ENCODE measurements at places on chromosomes 2 and 18.
A peak's percentile ranks its signal among the peaks of the same experiment; 100 is the strongest.

DNA sequence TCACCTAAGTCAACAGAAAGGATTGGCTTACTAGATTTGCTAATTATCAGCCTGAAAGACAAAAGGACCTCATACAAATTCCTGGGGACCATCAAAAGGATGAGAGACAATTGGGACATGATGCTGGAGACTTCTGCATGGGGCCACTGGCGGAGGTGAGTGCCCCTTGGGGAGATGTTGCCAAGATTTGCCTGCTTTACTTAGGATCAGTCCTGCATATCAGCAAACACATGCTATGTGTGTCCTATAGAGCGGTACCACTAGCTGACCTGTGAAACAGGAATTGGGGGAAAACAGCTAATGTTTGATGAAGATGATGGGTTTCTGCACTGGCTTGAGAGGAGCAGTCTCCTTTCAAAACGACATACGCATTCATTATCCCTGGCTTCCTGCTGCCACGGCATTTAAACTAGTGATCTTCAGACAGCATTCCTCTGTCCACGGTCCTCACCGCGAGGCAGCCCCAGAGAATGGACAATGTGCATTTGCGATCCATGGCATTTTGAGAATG lies 104.2 kb downstream of the TGIF1 start:
- no peak for DNase-seq

DNA sequence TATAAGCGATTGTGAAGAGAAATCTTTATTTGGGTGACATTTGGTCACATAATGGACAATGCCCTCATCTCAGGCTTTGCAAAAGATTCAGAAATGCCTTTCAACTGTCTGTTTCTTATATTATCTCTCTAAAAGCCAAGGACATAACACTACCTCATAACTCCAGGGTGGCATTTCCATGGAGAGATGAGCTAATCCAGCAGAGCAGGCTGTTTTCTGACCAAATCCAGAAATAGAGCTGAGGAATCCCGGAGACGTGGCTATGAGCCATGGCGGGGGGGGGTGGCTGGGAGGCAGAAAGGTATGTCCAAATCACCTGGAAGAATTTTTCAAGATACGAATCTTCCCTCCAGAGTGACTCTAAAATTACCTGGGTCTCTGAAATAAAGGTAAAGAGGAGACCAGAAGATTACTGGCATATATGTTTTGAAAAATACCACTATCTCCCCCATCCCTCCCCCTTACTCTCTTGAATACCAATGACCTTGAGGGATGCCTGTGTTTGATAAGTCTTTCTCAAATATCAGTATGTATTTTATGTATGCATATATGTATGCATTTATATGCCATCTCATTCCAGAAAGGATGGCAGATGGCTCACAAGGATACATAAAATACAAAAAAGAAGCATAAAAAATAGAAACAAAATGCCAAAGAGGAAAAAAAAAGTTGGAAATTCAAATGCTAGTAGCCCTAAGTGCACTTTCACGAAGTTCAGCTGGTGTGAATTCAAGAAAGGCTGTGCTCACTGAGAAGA lies 296.0 kb upstream of the MGAT5 start:
- DNase-seq, result no peak

- DNase-seq, result no peak
Observed at GRCh38 chr18:80170395-80171053, 61.5 kb downstream of the ADNP2 start.

- DNase-seq, result no peak
Observed at GRCh38 chr18:56197241-56197859, 441.0 kb downstream of the TXNL1 start.

DNA sequence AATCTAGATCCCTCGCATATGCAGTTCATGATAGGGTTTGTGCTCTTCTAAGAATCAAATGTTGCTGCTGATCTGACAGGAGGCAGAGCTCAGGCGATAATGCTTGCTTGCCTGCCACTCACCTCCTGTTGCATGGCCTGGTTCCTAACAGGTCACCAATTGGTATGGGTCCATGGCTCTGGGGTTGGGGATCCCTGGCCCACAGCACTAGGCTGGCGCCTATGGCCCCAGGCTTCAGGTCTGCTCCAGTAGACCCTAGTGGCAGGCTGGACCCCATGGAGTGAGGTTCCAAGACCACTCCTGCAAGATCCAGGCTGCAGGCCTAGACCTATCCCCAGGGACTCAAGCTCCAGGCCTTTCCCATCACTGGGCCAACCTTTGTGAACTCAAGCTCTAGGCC lies 102.3 kb downstream of the SPHKAP start:
- no peak for DNase-seq

DNA sequence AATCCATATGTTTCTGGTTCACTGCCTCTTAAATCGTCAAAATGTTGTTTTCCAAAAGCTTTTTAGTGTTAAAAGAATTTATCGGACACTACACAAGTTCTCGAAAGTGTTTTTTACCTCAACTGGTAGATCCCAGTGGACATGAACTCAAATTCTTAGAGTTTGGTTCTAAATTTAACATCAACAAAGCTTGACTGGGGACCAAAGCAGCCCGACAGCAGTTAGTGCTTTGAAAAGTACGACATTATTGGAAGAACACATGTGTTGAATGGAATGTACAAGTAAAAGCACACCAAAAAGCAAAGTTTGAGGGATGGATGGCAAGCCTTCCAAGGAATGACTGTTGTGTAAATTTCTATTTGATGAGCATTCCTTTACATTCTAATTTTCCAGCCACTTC lies 803.9 kb upstream of the POU3F3 start:
- DNase-seq, result no peak

DNA sequence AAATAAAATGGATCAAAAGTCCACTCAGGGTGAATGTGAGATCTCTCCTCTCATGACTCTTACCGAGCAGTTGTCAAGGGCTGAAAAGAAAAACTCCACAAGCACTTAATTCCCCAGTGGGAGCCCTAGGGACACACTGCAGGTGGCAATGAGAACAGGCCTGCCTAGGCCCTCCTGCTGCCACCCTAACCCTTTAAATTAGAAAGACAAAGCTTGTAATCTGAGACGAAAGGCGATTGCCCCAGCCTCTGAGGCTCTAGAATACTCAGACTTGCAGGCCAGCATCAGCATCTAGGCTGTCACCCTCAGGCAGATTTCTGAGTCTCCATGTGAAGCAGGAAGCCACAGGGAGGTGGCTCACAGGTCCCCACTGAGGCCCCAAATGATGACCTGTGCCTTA lies 457.0 kb upstream of the MYT1L start:
- no peak for DNase-seq

GRCh38 chr2:8239531-8240088 lies 442.2 kb upstream of the ID2 start:
- no peak for DNase-seq

DNA sequence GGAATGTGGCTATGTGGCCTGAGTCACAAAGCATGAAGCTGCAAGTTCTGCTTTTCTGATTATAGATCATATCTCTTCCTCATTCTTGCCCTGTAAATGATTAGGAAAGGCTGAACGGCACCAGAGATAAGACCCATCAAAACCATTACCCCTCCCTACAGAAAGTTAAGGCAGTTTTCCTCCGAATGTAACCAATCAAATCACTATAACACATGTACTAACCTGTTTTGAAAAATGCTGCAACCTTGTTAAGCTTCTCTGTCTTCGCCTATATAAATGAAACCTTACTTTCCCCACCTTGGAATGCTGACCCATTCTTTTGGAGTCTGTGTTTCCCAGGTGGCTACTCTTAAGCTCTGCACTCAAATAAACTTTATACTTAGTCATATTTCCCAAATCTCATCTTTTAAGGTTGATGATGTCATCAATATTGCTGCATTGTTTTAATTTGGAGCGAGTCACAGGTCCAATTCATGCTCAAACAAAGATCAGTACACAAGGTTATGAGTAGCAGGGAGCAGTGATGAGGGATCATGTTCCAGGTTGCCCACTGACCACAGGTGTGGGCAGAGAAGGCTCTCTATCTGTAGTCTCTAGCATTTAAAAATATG lies 662.3 kb downstream of the IRS1 start:
- no peak for DNase-seq

- no peak for DNase-seq
Observed at GRCh38 chr2:222452422-222452950, 28.1 kb downstream of the SGPP2 start.

DNA sequence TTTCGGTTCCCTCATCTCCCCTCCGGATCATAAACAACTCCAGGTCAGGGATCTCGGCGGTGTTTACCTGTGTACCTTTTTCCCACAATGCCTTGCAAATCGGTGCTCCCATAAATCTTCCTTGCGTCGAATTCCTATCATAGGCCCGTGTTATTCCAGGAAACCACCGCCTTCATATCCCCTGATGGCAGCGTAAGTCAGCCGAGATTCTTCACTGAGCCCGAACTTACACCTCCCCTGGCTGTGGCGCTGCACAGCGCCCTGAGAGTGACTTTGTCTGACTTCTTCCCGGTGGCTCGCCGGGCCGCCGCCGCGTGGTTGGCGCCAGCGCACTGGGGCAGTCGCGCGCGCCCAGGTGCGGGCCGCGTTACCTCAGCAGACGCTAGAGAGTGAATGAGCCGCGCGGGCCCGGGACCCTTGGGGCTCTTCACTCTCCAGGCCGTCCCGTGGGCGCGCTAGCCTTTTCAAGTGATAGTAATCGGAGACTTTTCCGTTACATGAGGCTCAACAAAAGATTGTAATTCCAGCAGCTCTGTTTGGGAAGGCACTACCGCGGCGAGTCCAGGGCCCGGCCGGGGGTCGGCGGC lies 101.6 kb downstream of the SPTBN1 start:
- no peak for DNase-seq

- DNase-seq, result no peak
Observed at GRCh38 chr2:128380061-128380889, 61.6 kb upstream of the HS6ST1 start.

DNA sequence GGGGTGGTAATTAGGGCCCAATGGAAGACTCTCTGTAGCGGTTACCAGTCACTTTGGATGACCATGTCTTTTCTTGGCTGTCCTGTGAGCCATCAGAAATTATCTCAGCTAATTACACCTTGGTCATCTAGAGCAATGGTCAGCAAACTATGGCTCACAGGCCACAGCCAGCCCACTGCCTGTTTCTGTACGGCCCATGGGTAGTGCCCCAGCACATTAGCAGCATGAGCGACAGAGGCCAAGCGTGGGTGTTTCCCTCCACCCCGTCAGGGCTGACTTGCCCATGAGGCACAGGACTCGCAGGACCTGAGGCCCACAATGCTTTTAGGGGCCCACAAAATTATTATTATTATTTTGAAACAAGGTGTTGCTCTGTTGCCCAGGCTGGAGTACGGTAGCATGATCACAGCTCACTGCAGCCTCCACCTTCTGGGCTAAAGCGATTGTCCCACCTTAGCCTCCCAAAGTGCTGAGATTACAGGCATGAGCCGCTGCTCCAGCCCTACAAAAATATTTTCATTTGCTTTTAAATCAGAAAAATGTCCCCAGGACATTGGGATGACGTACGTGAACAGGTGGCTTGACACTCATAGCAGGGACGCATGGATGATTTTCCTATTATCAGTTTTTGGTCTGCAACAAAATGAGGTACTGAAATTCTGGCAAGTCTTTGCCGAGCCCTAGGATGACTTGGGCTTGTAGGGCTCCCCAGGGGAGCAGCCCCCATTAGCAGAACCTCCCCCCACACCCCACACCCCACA lies 29.3 kb upstream of the CEP68 start:
- no peak for DNase-seq

- DNase-seq, result no peak
Observed at GRCh38 chr2:195151711-195152110, 505.3 kb upstream of the SLC39A10 start.

DNA sequence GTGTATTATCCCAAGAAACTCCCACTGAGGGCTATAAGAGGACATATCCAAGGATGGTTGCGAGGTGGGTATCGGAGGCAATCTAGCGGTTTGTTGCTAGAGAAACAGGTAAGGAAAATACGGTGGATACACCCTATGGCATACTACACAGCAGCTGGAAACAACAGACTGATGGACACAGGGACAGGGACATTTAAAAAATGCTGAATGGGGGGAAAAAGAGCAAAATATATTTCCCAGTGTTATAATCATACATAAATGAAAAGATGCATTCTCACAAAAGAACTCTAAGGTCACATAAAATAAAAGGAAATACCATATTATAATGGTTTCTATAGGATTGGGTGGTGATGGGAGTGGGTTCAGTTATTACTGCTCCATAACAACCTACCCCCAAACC lies 95.9 kb downstream of the SMC6 start:
- no peak for DNase-seq

- DNase-seq, result peak; percentile 97
Observed at GRCh38 chr2:9538000-9538507, 17.6 kb downstream of the ADAM17 start.

DNA sequence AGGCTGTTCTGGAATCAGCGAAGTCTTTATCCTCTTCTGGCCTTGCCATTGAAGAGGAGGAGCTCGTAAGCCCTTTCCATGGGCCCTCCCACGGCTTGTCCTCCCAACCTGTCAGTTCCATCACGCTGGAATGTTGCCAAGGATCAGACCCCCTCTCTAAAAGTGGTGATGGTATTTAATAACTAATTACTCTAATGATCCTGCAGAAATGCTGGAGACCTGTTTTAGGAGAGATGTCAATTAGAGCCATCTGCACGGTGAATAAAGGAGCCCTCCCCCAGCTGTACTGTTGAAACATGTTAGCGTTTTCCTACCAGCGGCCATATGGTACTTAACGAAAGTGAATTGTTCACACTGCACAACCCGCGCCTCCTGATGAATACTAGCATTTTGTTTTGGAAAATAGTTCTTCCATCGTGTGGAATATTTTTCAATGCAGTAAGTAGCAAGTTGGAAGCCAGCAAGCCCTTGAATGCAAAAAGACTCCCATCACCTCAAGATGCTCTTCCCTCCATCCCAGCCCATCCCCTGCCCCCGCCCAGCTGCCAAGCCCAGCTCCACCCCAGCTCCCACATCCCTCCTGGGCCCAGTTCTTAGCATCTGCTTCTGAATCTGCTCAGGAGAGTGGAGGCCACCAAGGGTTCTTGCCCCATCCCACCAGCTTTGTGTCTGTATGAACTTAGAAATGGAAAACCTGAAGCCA lies 145.4 kb downstream of the KLHL29 start:
- DNase-seq, result no peak

- no peak for DNase-seq
Observed at GRCh38 chr2:150977296-150977695, 284.4 kb downstream of the RBM43 start.

DNA sequence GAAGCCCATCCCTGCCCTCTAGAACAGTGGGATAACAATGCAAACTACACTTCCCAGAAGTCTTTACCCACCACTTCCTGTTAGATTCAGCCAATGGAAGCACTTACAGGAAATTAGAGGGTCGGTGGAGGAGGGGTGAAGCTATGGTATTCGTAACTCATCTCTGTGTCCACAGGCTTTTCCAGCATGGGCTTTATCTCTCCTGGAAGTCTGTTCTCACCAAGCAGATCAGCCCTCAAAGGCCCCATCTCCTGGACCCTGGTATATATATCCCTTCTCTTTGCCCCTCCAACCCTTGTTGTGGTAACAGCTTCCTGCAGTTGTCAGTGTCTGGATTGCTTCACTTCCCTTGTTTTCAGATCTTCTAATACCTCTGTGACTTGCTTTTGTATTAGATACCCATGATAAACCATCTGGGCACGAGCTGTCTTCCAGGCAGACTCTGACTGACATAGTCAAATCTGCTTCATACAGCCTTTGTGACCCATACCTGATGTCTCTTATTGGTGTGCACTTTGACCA lies 475.0 kb upstream of the POU3F3 start:
- DNase-seq, result no peak

GRCh38 chr18:36814994-36815393 lies 13.8 kb downstream of the TPGS2 start:
- no peak for DNase-seq

- DNase-seq, result no peak
Observed at GRCh38 chr2:186065491-186065890, 326.9 kb downstream of the FSIP2 start.

All from GM04503 (cell line).